ENCODE measurements at places on chromosomes 2 and 18. TPM values are rescaled to one million over a fixed set of nuclear protein-coding genes. Genes with fewer than 3 reads are reported as not detected.
A peak's percentile ranks its signal among the peaks of the same experiment; 100 is the strongest.

DNA sequence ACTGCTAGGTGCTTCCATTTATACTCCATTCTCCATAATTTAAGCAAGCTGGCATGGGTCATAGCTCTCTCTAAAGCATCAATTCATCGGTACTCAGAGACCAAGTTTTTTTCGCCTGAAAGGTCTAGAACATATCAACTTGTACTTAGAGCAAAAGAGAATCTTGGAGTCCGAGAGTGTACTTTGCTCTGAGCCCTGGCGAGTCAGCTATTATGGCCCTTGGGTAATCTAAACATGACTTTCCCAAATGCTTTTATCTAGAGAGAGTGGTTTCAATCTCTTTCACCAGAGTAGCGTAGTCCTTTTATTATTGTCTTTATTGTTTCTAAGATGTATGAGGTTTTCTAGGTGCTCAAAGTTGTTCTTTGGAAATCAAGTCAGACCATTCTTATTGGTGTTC, 34.4 kb downstream of the MAIP1 start:
- H3K36me3 ChIP-seq, result no peaks in the 10 kb centered on the region
- H3K27me3 ChIP-seq, result no peaks in the 10 kb centered on the region
- no peak for DNase-seq
- H3K4me1 ChIP-seq, result no peaks in the 10 kb centered on the region

- H3K4me1 ChIP-seq, result no peaks in the 10 kb centered on the region
- H3K36me3 ChIP-seq, result no peaks in the 10 kb centered on the region
- no peaks in the 10 kb centered on the region for H3K27me3 ChIP-seq
- H3K4me3 ChIP-seq, result no peak overlapping the region
- no peak overlapping the region for H3K27ac ChIP-seq
These were observed 109.8 kb upstream of the SEC11C start for GRCh38 chr18:59029663-59030429.

DNA sequence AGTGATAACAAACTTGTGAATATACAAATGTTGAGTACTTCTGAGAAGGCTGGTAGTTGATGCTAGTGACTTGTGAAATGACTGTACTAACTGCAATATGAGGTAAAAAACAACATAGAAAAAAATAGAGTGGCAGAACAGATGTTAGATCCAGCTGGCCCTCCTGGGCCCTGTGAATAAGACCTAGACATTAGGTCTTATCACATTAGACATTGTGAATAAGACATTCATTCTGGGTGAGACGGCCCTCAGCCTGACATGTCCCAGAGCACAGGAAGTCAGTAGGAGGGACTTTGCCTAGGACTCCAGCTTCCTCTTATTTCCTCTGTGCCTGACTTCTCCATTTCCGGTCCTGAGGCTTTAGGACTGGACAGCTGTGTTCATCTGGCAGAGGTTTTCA, 22.9 kb downstream of the DOK1 start:
- H3K4me1 ChIP-seq, result no peaks in the 10 kb centered on the region
- no peaks in the 10 kb centered on the region for H3K27me3 ChIP-seq
- no peak overlapping the region for H3K4me3 ChIP-seq
- DNase-seq, result no peak

GRCh38 chr2:216408426-216409290, 3.6 kb upstream of the SMARCAL1 start:
- no peak overlapping the region for H3K4me3 ChIP-seq
- H3K27ac ChIP-seq, result no peak overlapping the region
- no peaks in the 10 kb centered on the region for H3K27me3 ChIP-seq
- H3K4me1 ChIP-seq, result peaks cover 3% of the 10 kb centered on the region
- no peak for DNase-seq
- no peaks in the 10 kb centered on the region for H3K36me3 ChIP-seq

GRCh38 chr2:231037731-231038482, 584 bp downstream of the C2orf72 start:
- no peak overlapping the region for H3K27ac ChIP-seq
- peak; percentile 58 for DNase-seq
- peak overlapping the region; percentile 49 for H3K4me3 ChIP-seq
- H3K27me3 ChIP-seq, result peaks cover 33% of the 10 kb centered on the region
- H3K4me1 ChIP-seq, result no peaks in the 10 kb centered on the region
- H3K36me3 ChIP-seq, result no peaks in the 10 kb centered on the region

The CNGA3 gene
- total RNA-seq, result not detected

All from H1 (cell line).